Epithelial cell of proximal tubule (primary cell): ENCODE measurements at places on chromosomes 3 and 15. TPM values are rescaled to one million over a fixed set of nuclear protein-coding genes. Genes with fewer than 3 reads are reported as not detected.

Gene NRROS
- 0.35 and 2.5 TPM in 2 replicates for total RNA-seq

DNA sequence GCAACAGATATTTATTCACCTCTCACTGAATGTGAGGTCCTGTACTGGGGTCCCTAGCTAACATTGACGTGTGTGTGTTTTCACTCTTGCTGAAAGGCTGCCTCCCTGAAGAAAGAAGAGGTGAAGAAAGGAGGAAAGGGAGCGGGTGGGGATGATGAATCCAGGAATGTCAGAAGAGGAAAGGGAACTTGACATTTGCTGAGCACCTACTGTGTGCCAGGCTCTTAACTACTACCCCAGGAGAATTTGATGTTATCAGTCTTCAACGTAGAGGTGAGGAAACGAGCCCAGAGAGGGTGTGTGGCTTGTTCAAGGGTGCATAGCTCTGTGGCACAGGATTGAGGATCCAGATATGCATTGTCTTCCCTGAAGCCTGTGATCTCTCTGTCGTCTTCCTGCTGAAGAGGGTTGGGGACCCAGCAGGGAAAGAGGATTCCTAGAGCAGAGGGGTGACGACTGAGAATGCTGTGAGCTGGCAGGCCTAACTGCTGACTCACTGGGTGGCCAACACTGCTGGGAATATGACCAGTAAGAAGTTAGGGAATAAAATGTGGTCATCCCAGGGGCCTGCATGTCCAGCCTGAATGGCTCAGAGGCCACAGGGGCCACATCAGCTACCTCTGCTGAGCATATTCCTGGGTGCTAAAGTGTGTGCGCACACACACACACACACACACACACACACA, 6.6 kb upstream of the ATP2B2 start:
- no peak for DNase-seq

Gene DYNC1LI1
- total RNA-seq = 40.6 and 44.9 TPM in 2 replicates

Gene GPR87
- 5.0 and 12.0 TPM in 2 replicates for total RNA-seq

Gene ERICH6
- total RNA-seq = not detected in 2 replicates

DNA sequence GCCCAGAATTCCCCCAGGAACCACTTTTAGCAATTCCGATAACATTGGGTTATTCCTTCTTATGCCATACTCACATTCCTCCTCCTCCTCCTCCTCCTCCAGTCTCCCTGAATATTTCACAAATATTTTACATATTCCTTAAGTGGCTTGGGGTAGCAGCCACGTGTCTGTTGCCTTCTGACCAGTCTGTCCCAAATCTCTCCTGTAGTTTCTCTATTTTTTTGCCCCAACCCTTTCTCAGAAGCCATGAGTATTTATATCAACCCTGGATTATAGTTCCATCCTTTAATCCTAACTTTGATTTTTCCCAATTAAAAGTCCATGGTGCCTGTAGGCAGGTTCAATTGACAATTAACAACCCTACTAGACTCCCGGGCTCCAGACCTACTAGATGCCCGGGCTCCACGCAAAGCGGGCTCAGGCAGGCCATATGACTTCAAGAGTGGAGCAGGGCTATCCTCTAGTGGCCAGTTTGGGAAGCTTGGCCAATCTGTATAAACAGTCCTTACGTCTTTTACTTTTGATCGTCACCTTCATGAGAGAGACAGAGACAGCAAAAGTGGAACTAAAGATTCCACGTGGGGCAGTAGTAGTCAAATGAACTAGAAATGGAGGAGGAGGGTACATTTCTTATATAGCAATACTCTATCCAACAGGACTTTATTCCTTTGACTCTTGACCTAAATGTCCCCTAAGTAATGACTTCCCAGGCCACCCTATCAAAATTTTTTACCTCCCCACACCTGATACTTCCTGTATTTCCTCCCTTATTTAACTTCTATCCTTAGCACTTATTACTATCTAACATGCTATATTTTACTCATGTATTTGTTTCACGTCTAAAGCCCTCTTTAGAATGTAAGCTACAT, 69.7 kb downstream of the USF3 start:
- peak; percentile 13 for DNase-seq

Gene FEZF2
- total RNA-seq = not detected in 2 replicates

Gene CERS3
- not detected in 2 replicates for total RNA-seq

DNA sequence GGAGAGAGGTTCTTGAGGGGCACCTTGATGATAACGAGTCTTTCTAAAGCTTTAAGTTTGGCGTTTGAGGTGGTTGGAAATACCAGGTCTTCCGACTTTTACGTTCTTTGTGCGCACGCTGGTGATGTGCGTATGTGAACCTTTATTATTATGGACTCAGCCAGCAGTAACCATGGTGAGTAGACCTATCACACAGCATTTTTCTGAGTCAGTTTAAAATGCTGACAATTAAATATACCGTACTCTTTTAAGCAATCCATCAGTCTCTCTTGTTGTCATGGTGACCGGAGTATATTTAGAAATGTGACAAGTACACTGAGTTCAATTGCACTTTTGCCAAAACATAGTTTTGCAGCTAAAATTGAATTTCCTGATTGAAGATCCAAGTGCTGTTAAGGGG, 172.2 kb downstream of the LPP start:
- no peak for DNase-seq

Gene ABI3BP
- 3.6 TPM in 1 of 2 replicates, not detected in the other for total RNA-seq

Gene TMC3
- total RNA-seq = not detected in 2 replicates

DNA sequence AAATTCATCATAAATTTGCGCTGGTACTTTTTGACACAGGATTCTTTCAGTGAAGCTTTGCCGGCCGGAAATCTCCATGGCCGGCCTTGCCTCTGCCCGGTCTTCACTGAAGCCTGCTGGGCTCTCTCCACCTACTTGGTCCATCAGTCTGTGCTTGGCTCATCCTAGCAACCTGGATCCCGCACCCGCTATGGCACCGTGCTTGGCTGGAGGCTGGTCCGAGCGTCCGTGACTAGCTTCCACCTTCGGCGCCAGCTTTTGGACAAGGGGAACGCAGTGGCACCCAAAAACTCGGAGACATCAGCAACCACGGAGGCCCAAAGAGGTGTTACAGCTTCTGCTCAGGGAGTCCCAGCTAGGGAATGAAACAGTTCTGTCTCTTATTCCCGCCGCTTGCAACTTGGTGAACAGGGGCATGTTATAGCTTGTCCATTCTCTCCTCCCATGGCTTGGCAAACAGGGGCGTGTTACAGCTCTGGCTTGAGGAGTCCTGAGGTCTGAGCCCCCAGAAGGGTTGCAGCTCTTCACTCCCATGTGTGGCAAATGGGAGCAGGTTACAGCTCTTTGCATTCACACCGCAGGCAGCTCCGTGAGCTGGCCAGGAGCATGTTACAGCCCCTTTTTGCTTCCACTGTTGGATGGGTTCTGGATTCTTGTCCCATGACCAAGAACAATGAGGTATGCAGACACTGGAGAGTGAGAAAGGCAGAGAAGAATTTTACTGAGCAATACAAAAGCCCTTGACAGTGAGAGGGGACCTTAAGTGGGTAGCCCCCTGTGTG, 204.2 kb downstream of the DIPK2A start:
- DNase-seq = no peak

DNA sequence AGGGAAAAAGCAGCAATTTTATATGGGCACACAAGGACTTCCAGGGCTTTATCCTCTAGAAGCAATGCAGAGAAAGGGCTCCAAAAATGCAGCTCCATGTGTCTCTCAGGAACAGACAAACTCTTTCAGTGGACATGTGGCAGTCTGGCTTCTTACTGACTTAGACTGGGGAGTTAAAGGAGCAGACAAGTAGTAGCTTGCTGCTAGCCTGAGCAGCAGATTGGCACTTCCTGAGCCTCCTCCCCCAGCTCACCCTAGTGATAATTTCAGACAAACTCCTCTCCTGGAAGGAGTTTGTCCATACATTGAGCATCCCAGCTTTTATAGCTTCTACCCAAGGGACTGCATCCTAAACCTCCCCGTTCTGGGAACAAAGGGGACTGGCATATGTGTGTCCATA, 101.7 kb upstream of the MANF start:
- no peak for DNase-seq

DNA sequence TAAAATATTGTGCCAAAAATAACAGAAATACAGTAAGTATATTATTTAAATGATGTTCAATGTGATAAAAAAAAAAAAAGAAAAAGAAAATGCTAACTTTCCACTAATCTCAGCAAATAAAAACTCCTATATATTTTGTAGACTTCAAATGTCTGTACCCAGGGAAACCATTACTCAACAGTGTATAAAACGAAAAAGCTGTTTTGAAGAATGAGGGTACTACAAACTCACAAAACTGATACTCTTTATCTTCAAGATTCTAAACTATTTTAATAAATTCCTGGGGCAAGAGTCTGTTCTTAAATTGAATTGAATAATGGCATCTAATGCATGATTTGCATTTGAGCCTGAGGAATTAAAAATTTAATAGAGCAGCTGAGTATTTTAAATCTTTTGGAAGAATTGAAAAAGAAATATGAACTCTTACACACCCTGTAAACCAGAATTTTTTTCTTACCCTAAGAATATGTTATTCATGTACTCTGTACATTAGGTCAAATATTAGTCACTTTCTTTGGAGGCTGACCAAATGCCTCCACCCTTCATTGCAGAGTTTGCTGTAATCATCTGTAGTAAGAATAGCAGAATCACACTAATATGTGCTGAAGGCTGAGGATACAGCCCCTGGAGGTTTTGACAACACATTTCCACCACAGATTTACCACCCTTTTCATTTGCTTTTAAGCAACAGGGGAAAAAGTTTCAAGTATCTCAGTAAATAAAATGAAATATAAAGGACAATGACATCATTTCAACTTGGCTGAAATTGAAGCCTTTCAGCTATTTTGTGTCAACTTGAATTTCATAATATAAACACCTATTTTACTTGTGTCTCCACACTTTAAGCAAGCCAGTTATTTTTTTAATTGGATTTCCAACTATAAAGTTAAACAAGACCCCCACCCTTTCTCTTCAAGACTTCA, 79.7 kb downstream of the FBN1 start:
- no peak for DNase-seq

- DNase-seq = no peak
Measured at GRCh38 chr3:121794264-121794983, 40.4 kb downstream of the IQCB1 start.

Gene ARHGEF26
- total RNA-seq = 2.9 TPM in 2 replicates
